ENCODE measurements at places on chromosomes 2 and 18.

DNA sequence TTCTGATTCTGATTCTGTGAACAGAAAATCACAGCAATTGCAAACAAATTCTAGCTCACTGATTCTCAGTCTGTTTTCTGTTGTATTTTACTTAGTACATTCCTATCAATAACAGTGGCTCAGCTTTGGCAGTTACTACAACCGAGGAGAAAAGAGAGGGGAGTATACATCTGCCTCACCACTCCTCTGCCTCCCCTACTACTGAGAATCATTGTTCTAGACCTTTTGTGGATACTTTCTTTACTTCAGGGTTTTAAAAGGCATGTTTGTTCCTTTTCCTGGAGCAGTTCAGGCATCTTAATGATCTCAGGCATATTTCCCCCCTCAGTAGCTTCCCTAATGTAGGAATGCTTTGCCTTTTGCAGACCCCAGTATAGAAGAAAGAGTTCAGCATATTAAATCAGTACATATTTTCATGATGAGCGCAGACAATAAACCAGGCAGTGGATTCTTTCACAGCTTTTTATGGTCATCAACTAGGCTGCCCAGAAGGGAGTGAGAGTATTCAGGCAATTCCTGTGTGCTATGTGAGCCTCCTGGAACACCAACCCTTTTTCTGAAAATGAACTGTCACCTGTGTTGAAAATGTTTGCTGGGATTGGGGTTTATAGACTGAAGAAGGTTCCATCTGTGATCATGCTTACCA, 10.3 kb downstream of the STAMBP start:
- no peak for DNase-seq

DNA sequence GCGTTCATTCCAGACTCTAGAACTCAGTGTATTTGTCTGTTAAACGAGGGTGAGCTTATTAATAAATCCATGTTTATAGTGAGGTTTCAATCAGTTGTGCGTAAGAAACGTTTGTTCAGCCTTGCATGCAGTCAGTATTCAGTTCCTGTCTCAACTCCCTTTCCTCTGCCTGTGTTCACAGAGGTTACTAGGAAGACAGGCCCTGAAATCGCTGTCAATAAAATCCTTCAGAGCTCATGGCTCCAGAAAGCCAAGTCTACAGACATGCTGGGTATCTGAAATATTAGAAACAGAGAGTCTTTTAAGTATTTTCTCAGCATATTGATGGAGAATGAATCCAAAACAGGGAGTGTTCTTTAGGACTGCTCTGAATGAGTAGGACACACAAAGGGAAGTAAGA, 75.4 kb downstream of the KLF7 start:
- no peak for DNase-seq

DNA sequence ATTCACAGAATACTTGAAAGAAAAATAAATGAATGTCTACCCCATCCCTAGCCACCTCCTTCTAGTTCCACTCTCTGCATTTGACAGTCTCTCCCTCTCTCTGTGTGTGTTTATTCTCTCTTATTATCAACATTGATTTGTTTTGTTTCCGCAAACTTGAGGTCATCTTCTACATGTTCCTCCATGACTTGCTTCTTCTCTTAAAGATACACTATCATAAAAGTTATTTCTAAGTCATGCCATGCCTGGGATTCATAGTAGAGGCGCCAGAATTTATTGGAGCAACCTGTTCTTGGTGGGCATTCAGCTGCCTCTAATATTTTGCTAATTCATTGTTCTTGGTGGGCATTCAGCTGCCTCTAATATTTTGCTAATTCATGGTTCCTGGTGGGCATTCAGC, 58.9 kb upstream of the SMAD7 start:
- no peak for DNase-seq

- no peak for DNase-seq
These were observed 157.2 kb downstream of the NCKAP5 start for GRCh38 chr2:133411101-133411500.

DNA sequence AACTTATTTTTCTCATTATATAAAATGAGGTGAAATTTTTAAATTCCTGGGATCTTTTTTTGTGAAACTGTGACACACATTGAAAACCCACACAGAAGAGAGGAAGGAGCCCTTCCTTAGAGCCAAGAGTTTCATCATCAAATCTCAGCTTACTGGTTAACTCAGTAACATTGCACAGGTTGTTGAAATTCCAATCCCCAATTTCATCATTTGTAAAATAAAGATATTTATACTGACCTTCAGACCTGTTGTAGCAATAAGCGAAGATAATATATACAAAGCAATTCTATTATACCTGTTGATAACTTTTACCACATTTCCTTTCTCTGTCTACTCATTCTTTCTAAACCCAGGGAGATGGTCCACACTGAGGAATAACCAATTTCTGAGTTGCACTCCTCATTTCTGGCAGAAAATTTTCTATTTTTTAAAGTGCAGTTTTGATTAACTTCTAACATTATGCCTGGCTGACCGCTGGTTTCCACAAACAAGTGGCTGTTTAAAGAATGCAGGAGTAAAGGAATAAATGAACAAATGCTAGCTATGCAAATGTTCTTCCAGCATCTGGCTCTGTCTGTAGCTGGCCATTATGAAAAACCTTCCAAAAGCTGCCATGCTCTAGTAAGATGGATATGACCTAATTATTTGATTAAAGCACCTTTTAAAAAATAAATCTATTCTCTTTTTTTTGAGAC, 105.7 kb upstream of the LINC00305 start:
- no peak for DNase-seq

DNA sequence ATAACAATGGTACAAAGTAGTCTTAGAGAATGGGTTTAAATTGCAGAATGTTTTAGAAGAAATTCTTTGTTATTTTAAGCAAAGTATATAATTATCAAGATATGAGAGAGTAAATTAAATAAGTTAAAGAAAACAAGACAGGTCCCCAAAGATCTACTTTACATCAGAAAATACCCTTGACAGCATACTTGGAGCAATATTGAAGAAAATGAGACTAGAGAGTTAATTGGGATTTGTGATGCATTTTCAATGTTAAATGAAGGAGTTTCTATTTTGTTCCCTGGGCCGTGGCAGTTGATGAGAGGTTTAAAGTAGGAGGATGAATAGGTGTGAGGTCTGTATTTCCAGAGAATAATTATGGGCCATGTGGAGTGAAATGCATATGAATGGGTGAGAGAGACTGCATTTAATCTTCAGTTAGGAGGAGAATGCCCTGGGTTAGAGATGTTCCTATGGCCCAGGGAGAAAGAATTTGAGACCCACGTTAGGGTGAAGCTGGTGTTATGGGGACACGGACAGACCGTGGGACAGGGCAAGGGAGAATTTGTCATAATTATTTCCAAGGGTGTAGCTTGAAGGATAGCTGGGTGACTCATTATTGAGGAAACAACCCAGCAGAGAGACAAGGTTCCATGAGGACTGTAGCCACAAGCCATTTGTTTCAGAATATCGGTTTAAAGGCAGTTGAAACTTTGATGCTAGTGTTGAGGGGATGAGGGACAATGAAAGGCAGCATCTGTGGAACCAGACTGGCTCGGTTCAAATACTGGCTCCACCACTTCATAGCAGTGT, 22.7 kb downstream of the MGAT5 start:
- DNase-seq, result no peak

DNA sequence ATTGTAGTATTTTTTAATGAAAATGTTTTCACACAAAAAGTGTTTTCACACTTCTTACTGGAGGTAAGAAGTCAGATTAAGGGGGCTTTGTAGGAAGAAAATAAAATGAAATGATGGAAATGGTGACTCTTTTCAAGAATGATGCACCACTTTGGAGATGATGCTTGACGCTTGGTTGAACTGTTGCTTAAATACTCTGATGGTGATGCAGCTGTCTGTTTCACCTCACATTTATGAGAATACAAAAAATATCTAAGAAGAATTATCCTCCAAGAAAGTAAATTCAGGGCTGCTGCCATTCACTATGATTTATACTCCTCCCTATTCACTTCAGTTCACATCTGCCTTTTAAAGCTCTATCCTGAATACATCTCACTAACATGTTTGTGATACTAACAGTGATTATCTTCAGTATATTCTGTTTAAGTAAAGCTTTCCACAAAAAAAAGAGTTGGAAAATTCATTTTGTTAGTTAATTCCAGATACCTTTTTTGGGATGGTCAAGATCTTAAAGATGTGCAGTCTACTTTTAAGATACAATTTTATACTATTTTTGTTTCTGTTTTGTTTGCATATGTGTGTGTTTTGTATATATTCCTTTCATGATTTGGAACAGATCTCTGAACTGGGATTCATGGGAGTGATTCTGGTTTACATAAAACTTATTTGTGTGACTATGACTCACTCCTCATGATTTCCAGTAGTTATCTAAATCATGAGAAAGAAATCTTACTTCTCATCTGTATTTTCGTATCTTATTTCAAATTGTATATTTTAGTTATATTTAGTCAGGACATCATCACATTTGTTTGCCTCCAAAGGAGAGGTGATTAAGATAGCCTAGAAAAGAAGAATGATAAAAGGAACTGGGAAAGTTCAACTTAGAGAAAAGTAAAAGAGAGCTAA, 53.1 kb downstream of the SLC39A10 start:
- DNase-seq, result no peak

GRCh38 chr2:104473546-104473945, 380.4 kb upstream of the POU3F3 start:
- DNase-seq, result no peak

DNA sequence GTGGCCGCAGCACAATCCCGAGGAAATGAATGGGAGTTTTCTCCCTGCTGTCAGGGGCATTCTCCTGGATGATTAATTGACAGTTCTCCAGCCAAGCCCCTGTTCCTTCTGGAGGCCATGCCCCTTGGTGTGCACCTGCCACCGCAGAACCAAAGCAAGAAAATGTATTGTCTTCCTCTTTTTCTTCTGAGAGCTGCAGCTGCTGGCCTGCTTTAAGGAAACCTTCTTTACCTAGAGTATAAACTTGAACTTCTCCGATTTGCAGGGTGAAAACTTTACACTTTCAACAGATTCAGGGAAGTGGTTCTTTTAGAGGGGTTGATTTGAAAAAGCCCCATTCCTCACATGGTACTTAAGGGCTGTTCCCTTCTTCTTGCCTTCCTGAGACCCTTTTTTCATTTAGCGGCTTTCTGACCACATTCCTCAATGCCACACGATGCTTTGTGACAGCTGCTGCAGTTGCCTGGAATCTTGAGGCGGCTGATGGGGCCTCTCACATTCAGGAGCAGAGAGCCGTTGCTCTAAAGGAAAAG, 402.8 kb downstream of the TXNL1 start:
- no peak for DNase-seq

- DNase-seq, result no peak
These were observed 43.2 kb downstream of the SP100 start for GRCh38 chr2:230459216-230459615.
